Omental fat pad (tissue), 4 donors: ENCODE measurements at places on chromosomes 13 and 19.

DNA sequence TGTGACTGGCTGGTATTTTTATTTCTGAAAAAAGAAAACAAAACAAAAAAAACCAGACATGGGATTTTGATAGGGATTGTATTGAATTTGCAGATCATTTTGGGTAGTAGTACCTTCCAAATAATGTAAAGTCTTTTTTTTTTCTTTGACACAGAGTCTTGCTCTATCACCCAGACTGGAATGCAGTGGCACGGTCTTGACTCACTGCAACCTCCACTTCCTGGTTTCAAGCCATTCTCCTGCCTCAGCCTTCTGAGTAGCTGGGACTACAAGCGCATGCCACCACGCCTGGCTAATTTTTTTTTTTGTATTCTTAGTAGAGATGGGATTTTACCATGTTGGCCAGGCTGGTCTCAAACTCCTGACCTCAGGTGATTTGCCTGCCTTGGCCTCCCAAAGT is 4.2 kb downstream of the ZNF101 start:
- DNase-seq = no peak

DNA sequence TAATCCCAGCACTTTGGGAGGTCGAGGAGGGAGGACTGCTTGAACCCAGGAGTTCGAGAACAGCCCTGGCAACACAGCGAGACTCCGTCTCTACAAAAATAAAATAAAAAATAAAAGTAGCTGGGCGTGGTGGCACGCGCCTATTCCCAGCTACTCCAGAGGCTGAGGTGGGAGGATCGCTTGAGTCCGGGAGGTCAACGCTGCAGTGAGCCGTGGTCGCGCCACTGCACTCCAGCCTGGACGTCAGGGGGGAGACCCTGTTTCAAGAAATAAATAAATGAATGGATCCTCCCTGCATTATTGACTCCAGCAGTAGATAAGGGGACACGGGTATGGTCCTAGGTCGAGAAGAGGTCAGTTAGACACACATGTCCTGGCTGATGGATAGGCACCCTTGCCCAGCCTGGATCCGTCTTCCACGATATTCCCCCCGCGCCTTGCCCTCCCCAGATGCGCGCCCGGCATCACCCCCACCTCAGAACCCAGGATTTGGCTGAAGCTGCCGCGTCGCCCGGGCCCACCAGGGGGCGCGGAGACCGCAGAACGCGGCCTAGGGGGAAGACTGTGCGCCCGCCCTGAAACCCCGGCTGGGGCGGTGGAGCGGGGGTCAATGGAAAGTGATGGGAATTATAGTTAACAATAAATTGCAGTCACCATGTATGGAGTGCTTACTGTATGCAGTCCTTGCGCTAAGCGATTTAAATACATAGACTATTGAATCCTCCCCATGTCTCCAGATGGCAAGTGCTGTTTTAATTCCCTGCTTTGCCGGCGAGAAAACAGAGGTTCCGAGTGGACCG is 2.1 kb upstream of the HOOK2 start:
- no peak for DNase-seq

DNA sequence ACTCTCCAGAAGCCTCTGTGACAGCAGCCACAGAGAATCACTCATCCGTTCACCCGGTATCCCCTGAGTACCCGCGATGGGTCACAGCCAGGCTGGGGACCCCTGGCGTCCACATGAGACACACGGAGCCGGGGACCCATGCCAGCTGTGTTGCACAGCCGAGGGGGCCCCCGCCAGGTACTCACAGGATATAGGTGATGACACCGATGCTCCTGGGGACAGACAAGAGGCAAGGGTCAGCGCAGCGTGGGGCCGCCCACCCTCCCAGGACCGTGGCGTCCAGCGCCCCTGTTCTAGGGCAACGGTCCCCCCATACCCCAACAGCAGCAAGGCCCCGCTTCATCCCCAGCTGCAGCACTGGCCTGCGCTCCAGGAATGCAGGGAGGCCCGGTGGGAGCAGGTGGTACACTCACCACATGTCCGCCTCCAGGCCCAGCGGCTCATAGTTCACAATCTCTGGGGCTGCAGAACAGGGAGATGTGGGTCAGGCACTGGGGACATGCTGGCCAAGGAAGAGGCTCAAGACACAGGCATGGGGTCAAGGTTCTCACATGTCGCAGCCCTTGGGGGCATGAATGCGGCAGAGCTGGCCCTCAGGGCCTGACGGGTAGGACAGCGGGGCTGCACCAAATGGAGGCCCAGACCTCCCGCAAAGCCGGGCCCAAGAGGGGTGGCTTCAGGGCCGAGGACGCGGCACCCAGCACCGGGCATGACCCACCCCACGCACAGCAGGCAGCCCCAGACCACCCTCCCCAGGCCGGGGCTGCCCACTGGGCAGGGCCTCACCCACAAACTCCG is 7.2 kb downstream of the DAPK3 start:
- DNase-seq = no peak

GRCh38 chr13:27463500-27463899 is 13.1 kb upstream of the MTIF3 start:
- no peak for DNase-seq

GRCh38 chr13:65188721-65189120 is 2041.4 kb downstream of the PCDH9 start:
- DNase-seq = no peak

DNA sequence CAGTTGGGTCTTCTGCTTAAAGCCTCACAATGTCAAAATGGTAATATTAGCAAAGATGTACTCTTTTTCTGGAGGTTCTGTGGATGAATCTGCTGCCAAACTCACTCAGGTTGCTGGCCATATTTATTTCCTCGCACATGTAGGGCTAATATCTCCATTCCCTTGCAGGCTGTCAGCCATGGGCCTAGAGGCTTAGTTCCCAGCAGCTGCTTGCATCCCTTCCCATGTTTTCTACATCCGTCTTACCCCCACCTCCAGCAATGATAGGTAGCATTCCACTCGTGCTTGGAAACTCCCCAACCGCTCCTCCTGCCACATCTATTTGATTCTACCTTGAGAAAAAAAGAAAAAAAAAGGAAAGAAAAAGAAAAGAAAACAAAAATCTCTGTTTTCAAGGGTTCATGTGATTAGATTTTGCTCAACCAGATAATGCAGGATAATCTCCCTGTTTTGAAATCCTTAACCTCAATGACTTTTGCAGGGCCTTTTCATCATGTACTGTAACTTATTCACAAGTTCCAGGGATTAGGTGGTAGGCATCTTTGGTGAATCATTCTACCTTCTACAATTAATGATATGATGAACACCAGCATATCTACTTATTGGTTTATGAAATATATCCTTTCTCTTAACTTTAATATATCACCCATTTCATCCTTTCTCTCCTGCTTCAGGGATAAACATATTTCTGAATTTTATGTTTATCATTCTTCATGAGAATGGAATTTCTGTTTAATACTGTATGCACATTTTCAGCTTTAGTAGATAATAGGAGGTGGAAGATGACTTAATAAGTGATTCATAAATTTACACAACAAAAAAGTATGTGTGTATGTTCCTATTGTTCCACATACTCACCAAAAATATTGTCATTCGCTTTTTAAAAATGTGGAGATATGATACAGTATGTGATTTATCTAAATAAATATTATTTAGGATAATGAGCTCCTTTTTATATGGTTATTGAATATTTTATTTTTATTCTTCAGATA is 931.9 kb downstream of the SLITRK5 start:
- no peak for DNase-seq

- no peak for DNase-seq
These were observed 79.3 kb upstream of the GPC6 start for GRCh38 chr13:93147298-93147645.

DNA sequence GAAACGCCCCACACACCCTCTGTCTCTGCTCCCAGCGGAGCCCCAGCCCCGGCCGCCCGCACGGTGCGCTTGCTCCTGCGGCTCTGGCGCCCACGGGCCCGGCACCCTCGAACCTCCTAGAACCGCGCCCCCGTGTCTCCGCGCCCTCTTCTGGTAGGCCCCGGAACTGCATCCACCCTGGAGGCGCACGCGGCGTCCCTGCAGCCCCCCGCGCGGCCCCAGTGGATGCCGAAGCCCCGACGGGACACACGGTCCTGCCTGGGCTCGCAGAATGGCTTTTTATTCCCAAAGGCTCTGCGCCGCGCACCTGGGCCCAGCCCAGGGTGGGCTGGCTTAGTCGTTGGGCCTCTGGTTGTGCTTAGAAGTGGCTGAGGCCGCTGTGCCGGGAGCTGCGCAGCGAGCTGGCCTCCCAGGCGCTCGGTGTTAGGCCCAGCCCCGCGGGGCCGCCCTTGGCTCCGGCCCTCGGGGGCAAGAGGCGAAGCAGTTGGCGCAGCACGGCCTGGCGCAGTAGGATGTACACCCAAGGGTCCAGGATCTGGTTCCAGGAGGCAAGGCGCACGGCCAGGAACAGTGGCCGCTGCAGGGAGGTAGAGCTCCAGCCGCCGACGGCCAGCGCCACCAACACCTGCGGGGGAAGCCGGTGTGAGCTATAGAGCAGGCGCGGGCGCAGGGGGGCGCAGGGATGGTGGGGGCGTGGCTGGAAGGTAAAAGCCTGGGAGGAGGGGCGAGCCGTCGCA is 2.8 kb downstream of the PTGER1 start:
- peak; percentile 73 for DNase-seq

DNA sequence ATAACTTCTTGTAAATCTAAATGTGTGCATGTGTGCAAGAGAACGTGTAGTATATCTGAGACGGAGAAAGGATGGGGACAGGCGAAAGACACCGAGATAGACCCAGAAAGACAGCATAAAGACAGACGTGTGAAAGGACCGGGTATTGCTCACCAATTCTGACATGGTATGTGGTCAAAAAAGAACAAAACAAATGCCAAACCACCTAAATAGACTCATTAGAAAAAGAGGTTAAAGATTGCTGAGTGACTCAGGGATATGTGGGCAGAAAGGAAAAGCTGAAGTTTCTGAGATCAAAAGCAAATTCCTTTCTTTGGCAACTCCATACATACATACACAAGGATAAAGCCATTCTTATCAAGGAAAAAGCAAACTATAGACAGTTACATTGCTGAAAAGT is 179.7 kb upstream of the TSC22D1 start:
- DNase-seq = no peak

GRCh38 chr19:49924004-49924880 is 4.8 kb upstream of the ATF5 start:
- DNase-seq = no peak

DNA sequence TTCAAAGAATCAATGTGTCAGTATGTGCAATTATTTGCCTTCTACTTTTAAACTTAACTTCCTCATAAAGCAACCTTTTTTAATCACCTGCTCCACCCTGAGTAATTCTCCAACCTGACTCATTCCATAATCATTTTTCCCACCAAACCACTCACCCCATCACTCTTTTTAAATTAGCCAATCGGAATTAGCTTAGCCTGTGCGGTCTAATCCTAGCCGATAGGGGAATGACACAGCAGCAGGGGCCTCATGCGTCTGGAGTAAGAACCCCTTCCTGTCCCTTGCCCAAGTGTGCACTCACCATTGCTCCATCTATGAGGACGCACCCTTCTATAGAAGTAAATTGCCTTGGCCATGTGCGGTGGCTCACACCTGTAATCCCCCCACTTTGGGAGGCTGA is 27.4 kb upstream of the ZNF83 start:
- DNase-seq = no peak

- DNase-seq = no peak
These were observed at the start of gene ETFB for GRCh38 chr19:51365965-51366388. ETFB (minus strand) TSS chr19:51366388; CDS start chr19:51366326, 62 bp downstream.

- DNase-seq = no peak
These were observed 13.2 kb downstream of the GPX4 start for GRCh38 chr19:1116726-1117581.

- no peak for DNase-seq
These were observed 107.1 kb downstream of the PAN3 start for GRCh38 chr13:28245465-28245864.

DNA sequence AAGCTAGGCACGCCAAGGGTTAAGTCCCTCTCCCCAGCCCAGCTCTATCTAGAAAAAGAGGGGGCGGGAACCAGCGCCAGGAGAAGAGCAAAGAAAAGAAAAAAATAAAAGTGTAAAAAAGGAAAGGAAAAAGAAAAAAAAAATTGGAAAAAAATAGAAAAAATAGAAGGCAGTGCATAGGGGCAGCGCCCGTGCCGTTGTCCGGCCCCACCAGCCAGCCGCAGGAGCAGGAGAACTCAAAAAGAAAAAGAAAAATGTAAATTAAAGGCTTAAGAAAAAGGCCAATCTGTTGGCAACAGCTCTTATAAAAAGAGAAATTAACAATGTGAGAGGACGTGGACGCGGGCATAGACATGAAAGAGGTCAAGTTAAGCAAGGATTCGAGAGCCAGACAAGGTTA is 105.4 kb upstream of the ZNF98 start:
- DNase-seq = no peak

DNA sequence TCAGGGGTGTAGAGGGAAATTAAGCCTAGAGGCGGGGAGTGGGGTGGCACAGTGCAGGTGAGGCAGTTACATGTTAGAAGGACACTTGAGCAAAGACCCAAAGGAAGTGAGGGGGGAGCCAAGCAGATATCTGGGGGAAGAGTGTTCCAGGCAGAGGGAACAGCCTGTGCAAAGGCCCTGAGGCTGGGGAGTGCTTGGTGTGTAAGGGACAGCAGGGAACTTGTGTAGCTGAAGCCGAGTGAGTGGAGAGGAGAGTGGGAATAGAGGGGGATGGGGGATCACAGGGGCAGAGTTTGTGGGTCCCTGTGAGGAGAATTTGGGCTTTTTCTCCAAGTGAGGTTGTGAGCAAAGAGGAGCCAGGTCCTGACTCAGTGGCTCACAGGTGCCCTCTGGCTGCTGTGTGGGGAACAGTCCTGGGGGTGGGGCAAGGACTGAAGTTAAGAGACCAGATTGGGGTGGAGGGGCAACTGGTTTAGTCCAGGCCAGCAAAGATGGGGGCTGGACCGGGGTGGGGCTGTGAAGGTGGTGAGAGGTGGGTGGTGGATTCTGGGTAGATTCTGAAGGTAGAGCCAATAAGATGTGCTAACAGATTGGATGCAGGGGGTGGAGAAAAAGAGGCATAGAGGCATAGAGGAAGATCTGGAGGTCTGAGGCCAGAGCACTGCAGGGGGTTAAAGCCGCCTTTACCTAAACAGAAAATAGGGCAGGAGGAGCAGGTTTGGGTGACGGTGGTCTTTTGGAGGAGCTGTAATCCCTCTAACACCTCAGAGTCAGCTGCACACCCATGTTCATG is 75.3 kb downstream of the CACNA1A start:
- DNase-seq = no peak

- DNase-seq = no peak
These were observed 17.0 kb upstream of the ZNF460 start for GRCh38 chr19:57263244-57263741.

DNA sequence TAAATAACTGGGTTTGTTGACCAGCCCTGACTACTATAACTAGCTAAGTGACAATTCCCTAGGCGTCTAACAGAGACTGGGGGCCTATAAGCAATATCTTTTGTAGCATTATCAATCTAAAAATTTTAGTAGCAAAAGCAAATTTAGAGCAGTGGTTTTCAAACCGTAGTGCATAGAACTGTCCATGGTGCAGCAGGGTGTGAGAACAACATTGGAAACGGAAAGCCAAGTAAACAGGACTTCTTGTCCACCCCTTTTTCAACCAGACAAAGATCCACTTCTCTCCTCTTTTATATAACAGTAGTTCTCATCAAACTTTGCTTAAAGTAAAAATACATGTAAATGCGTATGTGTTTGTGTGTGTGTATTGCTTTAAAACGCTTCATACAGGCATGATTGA is 1099.1 kb upstream of the ATXN8OS start:
- DNase-seq = no peak
